ENCODE measurements at places on chromosomes 3 and 15. TPM values are rescaled to one million over a fixed set of nuclear protein-coding genes. Genes with fewer than 3 reads are reported as not detected.

The SH3GL3 gene
- total RNA-seq, result not detected

The MESD gene
- 28.2 TPM for total RNA-seq

The GNAT1 gene
- total RNA-seq, result not detected

The RETNLB gene
- total RNA-seq, result not detected
